Stimulated activated naive CD4-positive, alpha-beta T cell (primary cell): ENCODE measurements at places on chromosomes 2 and 18.
A peak's percentile ranks its signal among the peaks of the same experiment; 100 is the strongest.

- no peak for DNase-seq
Measured at GRCh38 chr2:41922177-41922576, 125.6 kb upstream of the PKDCC start.

DNA sequence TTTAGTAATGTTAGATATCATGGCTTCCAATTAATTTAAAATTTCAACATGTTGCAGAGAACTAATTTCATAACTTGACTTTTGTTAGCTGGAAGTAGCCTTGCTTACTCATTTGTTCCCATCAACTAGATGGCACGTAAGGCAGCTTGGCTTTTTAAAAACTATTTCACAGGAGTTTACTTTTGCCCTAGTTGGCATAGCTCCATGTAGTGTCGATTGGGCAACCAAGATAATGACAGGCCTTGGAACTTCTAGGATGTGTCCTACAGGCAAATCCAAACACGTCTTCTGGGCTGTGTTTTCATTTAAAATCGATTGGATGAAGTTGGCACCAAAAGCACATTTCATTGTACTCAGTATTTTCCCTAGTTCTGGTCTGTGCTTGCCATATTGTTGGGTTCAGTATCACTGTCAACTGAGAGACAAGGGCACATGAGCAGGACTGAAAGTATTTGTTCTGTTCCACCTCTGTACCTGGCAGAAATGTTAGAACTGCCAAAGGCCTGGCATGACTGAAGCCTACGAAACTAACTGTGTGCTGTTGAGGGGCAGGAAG, 29.4 kb downstream of the HADHB start:
- DNase-seq = no peak

DNA sequence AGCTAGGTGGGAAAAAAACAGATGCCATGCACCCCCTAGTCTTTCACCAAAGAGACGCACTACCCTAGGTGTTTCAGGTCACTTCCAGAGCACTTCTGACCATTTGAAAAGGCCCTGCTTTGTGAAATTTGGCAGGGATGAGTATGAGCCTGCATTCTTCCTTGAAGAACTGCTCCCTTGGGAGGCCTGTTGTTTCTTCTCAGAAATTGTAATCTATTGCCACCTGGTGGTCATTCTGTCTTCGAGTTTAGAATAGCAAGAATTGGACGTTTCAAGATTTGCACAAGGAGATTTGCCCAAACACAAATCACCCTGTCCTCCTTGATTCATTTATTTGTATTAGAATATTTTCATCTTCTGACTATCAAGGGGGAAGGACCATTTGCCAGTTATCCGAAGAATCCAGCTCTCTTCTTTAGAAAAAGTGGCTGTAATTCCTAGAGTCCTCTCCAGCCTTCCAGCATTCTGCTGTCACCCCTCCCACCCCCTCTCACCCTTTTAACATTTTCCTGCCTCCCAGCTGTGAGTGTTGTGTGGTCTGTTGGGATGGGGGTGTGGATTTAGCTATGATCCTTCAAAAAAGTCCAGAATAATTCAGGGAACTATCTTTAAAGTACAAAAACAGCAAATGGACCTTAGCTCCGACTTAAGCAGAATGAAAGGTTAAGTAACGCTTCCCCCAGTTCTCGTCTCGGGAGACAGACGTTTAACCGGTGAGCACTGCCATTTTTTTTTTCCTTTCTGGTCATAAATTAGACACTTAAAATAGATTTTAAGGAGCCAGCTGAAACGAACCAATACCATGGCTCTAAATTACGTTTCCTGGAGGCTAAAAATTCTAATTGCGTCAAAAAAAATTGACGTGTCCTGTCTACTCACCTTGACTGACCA, 3.7 kb upstream of the GAD1 start:
- DNase-seq = peak; percentile 51

DNA sequence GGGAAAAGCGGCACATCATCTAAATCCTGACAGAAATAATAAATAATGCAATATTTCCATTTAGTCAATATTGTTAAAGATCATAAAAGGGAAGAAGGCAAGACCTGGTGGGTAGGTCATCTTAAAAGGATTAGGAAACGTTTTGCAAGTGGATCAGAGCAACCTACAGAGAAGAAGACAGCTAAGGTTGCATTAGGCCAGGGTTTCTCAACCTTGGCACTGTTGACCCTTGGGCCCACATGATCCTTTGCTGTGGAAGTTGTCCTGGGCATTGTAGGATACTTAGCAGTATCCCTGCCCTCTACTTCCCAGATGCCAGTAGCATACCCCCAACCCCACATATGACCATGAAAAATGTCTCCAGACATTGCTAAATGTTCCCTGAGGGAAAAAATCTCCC, 55.0 kb downstream of the KLF7 start:
- no peak for DNase-seq
